ENCODE measurements at places on chromosomes 4 and X.

DNA sequence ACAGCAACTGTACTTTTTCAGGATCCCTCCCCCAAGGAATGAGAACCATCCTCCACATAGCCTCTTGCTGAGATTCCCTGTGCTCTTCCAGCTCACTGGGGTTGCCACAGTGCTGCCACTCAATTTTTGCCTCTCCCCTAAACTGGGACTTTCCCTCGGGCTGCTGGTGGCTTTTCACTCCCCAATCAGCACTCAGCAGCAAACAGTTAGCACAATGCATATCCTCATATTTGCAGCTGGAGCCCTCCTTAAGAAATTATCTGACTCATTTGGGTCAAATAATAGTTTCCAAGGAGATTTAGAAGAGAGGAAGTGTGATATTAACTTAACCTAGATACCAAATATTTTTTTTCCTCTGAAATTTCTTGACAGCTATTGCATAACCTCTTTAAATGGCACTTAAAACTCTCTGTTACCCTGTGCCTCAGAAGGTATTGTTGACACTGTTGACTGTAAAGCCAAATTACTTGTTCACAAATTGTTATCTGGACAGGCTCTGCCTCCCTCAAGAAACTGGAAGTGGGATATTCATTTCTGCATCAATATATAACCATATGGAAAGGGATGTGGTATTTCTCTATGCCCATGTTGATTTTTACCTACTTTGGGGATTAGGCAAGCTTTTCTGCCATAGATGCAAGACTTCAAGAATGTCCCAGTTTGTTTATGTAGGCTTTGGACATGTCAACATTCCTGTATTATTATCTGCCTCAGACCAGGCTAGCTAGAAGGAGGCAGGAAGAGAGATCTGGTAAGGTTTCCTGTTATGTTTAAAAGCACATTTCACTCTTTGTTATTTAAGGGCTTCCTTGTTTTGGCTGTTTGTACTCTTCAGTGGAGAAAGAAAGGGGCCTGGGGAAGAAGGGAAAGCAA, 58.0 kb downstream of the SEPTIN11 start:
- peak; percentile 46 for DNase-seq

- no peak for DNase-seq
Measured at GRCh38 chrX:7062276-7062675, 85.2 kb upstream of the STS start.

GRCh38 chrX:13076176-13076961, 31.9 kb upstream of the FAM9C start:
- no peak for DNase-seq

- DNase-seq, result no peak
Measured at GRCh38 chrX:76202471-76202870, 29.6 kb downstream of the PBDC1 start.

DNA sequence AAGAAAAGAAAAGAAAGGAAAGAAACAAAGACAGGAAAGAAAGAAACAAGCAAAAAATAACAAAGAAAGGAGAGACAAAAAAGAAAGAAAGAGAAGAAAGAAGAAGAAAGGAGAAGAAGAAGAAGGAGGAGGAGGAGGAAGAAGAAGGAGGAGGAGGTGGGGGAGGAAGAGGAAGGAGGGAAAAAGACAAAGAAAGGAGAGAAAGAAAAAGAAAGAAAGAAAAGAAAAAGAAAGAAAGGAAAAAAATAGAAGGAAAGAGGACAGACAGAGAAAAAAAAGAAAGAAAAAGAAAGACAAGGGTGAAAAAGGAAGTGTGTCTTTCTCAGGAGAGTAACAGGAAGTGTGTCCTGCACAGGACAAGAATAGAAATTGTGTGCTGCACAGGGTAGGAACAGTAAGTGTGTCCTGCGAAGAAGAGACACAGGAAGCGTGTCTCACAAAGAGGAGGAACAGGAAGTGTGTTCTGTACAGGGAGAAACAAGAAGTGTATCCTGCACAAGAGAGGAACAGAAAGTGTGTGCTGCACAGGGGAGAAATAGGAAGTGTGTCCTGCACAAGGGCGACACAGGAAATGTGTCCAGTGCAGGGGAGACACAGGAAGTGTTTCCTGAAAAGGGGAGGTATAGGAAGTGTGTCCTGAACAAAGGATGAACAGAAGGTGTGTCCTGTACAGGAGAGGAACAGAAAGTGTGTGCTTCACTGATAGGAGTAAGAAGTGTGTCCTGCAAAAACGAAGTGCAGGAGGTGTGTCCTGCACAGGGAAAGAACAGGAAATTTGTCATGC, 101.2 kb downstream of the ARSF start:
- DNase-seq, result no peak

- DNase-seq, result no peak
Measured at GRCh38 chr4:149896432-149896831, 80.8 kb upstream of the IQCM start.

- DNase-seq, result peak; percentile 67
Measured at GRCh38 chrX:48468247-48468671, 1.8 kb downstream of the SLC38A5 start.

DNA sequence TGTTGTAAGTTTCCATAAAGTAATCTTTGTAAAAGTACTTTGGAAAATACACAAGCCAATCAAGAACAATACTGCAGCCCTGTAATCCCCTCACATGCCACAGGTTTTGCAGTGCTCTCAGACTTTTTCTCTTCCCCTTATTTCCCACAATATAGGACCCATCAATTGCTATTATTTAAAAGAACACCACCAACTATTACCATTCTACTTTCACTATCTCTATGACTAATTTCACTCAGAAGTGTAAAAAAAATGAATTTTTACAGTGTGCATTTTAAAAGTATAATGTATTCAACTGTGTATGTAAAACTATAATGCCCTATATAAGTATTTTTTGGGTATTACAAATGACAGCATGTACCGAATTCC, 1.7 kb downstream of the ATP8A1 start:
- DNase-seq, result no peak

DNA sequence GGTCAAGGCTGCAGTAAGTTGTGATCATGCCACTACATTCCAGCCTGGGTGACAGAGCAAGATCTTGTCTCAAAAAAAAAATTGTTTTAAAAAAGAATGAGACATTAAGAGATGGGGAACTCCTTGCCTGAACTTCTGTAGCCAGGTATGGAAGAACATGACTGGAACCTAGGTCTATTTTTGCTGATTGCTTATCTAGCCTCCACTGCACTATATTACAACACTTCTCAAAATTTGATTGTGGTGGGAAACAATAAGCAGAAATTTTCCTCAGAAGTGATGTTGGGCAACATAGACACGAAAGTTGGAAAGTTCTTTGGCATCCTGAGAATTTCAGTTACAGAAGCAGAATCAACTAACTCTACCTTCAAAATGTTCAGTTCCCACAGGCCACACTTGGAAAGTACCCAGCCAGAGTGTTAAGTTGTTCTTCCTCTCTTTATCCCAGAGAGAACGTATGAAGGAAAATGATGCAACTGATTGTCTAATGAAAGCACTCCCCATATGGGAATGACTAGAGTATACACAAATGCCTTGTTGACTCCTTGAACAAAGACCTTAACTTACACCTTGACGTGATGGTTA, 50.0 kb downstream of the LUZP4 start:
- DNase-seq, result no peak

- DNase-seq, result no peak
Measured at GRCh38 chr4:108303488-108304177, 134.9 kb upstream of the LEF1 start.

GRCh38 chrX:129522184-129523078, 859 bp downstream of the SMARCA1 start:
- no peak for DNase-seq

DNA sequence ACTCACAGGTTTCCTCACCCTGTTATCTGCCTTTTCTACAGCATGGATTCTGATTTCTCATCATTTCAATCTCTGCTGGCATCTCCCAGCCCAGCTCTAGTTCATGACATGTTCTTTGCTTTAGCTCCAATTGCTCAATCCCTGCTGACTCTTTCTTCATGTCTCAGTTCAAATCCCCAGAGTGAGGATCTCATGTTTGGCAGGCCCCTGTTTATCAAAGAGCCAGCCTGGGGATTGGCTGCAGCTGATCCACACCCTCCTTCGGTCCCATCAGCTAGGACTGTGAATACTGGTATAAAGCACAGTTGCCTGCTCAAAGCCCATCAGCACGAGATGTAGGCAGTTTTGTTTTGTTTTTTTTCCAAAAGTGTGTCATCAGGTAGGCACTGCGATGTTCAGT, 14.4 kb upstream of the CC2D2A start:
- no peak for DNase-seq

DNA sequence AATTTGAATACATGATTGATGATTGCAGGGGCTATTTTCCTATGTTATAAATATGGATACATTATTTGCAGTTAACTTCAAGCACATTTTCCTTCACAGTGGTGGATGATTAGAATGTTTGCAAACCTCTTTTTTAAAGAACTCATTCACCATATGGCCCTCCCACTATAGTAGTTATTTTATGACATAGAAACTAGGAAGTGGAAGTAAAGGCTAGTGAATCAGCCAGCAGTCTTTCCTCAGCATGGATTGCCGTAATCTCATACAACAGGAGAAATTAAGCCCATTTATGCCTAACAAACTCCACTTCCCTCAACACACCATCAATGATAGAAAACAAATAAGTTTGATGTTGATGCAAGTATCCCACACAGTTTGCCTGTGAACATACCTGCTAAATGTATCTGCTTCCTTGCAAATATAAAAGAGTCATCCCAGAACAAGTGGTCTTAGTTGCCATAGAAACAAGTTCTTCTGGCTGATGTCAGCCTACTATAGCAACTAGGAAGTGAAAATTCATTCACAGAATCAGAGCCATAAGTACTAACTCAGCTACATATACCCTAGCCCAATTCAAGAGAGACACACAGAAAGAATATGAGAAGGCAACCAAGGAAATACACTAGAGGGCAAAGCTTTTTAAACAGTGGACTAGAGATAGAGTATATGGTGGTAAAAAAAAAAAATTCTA, 100.9 kb upstream of the RADX start:
- no peak for DNase-seq

DNA sequence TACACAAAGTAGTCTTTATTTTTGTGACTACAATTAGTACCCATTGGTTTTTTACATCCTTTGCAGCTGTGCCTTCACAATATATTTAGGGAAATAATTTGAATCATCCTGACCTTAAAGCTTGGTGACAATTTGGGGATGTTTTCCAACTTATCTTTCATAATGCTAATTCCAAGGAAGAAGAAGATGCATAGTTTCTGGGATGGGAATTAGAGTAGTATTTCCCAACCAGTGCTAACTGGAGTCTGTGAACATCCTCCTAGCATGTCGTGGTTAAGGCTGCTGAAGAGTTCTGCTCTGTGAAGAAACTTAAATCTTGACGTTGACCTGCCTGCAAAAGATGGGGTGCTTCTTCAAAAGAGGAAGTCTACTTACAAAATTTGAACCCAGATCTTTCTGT, 173.5 kb downstream of the ANK2 start:
- no peak for DNase-seq

DNA sequence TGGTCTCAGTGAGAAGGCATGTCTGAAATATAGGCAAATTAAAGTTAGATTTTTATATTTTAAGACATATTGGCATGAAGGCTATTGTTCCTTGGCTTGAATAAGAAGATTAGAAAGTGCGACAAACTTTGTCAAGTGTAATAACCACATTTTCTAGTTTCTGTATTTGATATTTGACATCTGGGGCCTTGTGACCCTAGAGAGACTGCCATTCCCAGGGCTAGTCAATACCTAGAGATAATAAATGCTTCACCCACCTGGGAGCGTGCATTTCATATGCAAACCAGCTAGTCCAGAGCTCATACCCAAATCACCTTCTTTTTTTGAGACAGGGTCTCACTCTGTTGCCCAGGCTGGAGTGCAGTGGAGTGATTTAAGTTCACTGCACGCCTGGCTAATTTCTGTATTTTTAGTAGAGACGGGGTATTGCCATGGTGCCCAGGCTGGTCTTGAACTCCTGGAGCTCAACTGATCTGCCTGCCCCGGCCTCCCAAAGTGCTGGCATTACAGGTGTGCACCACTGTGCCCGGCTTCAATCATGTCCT, 62.6 kb downstream of the COQ2 start:
- DNase-seq, result no peak

GRCh38 chr4:82513382-82513781, 48.4 kb downstream of the TMEM150C start:
- no peak for DNase-seq

DNA sequence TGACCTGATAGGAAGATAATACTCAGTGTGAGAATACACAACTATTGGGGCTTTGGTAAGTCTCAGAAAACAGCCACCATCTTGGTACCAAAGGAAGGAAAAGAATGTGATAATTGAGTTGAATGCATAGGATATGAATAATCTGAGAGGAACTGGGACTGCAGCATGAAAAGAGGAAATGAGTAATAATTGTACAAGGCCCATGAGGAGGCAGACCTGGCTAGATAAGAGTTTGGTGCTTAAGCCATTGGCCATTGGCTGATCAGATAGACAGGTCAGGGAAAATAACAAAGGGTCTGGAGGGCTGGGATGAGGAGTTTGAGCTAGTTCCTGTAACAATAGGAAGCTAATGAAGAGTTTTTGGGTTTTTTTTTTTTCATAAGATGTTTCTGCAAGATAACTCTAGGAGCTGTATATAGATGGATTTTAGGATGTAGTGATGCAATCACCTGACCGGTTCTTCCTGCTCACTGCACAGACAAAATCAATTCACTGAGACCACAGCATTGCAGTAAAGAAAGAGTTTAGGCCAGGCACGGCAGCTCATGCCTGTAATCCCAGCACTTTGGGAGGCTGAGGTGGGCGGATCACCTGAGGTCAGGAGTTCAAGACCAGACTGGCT, 5.3 kb upstream of the TRMT2B start:
- DNase-seq, result no peak

DNA sequence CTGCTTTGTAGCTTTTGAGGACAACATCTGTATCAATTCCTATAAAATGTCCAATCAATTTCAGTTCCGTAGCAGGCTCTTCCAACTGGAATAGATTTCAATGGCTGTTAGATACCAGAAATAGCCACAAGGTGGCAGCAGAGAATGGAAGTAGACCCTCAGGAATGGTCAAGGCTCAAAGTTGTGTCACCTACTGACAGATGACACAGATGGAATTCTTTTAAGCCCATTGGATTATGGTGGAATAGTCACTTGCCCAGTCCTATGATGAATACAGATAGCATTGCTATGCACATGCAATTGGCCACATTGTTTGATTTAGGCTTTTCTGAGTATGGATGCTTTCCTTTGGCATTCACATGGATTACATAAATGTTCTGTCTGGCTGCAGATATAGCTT, 130.4 kb upstream of the RADX start:
- DNase-seq, result peak; percentile 39

- peak; percentile 63 for DNase-seq
Measured at GRCh38 chrX:149871940-149872339, 9.0 kb upstream of the MAGEA8 start.
